Activated T-helper 17 cell treated with anti-CD3 and anti-CD28 coated beads, Interleukin-2, amount 50 U/mL, for 72 hours (primary cell): ENCODE measurements at places on chromosomes 1 and 21.

DNA sequence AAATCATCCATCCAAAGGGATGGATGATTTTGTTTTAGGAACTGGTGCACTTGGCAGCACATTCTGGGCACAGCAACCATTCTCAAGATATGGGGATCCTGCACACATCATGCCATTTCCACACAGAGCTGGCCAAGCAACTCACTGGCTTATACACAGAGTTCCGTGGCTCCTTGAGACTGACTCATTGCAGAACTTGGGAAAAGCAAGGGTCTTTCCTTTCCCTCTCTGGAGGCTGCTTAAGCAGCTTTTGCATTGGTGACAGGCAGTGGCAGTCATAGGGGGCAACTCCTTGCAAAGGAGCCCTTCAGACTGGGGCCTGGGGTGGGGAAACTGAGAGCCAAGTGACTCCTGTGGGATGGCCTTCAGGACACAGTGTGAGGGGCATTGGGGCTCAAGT lies 1.9 kb upstream of the MAD2L2 start:
- no peak for ATAC-seq

DNA sequence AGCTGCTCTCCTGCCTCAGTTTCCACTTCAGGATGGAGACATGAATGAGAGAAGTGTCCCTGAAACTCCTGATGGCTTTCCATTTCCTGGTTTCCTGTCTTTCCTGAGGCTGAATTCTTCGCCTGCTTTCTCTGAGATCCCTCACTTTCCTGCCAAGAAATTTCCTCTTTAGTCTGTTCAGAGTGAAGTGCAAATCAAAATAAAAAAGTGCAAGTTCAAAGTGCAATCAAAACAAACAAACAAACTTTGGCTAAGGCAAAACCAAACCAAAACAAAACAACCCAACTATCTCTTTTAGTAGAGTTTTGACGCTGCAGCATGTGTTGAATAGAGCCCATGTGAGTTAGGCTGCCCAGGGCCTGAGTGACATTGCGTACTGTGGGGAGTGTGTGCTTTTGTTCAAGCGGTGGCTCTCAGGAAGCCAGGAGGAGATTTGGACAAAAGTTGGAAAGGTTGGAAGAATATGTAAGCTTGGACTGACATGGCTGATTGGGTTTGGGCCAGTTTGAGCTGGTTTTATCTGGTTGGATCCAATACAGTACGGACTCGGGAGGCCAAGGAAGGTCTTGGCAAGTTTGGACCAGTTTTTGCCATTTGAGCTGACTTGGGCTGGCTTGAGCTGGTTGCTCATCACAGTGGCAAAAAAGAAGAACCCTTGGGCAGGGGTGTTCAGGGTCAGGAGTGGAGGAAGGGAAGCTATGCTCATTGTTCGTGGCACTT lies 61.1 kb upstream of the TINAGL1 start:
- no peak for ATAC-seq

DNA sequence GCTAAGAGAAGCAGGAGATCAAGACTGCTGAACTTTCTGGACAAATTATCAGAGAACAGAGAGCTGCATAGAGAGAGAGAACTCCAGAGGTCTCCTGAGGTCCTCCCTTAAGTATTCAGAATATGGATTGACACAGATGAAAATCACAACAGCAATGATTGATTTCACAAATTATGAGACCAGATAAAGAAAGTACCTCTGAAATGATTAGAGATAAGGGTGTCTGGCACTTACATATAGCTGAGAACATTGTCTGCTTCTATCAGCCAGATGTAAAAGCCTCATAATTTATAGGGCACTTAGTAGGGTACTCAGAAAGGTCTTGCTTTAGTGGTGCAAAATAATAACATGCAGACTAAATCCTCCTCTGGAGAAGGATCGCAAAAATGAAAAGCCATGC lies 1301.8 kb downstream of the BRINP3 start:
- no peak for ATAC-seq

DNA sequence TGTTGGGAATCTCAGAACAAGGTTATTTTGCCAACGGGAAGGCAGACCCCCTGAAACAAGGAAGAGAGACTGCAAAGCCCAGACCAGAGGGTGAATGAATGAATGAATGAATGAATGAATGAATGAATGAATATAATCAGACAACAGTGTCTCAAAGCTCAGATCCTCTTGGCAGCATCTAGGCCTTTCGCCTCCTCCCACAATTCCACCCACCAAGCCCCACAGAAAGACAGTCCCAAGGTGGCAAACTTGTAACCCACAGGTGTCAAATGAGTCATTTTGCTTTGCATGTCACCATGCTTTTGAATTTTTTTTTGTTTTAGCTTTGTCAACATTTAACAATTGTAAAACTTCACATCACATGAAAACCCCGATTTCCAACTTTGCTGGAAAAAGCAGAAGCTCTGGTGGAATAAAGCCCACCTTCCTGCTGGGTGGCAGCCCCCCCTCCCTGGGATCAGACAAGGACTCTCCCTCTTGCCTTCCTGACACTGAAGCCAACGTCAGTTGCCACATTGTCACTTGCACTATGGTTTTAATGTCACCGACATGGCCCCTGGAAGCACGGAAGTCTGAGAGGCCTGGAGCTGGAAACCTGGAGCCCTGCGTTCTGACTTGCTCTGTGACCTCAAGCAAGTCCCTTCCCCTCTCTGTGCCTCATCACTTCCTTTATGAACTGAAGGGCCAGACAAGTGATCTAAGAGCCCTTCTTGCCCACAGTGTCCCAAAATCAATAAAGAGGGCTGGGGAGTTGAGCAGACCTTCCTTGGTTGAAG lies 134.6 kb upstream of the RUNX3 start:
- peak; percentile 82 for ATAC-seq

- ATAC-seq: no peak
These were observed 30.5 kb downstream of the CASZ1 start for GRCh38 chr1:10765734-10766478.
